ENCODE measurements at places on chromosomes 11 and 22.

DNA sequence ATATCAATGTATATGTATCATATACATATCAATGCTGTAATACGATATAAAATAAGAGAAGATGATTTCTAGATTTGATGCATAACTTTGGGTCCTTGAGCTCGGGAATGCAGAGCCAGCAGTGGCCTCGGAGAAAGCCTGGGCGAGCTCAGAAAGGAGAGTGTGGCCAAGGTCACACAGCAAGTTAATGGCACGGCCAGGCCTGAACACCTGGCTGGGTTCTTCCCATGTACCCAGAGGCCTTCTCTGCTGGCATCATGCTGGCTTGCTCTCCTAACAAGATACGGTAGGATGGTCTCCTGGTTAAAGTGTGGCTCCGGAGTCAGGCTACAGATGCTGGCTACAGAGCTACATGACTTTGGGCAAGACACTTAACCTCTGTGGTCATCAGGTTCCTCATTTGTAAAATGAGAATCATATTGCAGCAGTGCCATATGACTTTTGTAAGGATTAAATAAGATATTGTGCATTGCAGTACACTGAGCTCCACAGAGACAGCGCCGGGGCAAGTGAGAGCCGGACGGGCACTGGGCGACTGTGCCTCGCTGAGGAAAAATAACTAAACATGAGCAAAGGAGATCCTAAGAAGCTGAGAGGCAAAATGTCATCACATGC lies 29.9 kb downstream of the TPST2 start:
- no peak for DNase-seq

GRCh38 chr22:28019881-28020861 lies 101.1 kb upstream of the PITPNB start:
- DNase-seq = peak; percentile 62

- no peak for DNase-seq
Observed at GRCh38 chr11:66220566-66220935, 47.9 kb upstream of the RAB1B start.

DNA sequence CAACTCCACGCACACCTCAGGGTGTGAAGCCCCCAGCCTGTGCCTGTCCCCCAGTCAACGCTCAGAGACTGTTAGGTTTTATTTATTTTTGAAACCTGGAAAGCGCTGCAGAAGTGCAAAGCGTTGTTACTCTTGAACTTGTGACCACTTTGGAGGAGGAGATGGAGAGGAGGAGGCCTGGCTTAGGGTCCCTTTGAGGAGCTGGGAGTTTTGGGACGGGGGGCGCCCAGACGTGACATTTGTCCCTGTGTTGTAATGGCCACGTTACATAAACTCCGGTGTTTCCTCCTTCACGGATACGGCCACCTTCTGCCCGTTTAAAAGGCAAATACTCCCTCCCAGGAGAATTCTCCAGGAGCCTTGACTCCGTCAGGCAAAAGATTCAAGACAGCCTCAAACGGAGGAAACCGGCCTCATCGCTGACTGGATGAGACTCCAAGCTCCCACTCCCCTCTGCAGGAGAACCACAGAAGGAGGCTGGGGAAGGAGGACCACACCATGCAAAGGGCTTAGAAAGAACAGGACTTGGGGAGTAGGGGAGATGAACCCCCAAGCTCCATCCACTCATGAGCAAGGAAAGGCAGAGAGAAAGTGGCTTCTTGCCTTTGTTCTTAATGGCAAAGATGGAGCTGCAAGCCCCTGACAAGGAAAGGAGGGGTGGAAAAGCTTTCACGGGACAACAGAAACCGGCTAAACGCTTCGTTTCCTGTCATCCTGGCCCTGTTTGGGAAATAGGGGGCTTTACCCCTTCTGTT lies 630 bp downstream of the PIK3IP1 start:
- DNase-seq = no peak

DNA sequence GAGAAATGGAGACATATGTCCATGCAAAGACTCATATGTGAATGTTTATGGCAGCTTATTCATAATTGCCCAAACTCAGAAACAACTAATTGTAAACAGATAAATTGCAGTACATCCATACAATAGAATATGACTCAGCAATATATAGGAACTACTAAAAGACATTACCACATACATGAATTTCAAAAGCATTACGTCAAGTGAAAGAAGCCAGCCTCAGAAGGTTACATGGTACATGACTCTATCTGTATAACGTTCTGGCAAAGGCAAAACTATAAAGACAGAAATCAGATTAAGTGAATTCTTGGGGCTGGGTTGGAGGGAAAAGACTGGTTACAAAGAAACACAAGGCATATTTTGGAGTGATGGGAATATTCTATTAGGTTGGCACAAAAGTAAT lies 7.2 kb downstream of the KCTD21 start:
- no peak for DNase-seq

DNA sequence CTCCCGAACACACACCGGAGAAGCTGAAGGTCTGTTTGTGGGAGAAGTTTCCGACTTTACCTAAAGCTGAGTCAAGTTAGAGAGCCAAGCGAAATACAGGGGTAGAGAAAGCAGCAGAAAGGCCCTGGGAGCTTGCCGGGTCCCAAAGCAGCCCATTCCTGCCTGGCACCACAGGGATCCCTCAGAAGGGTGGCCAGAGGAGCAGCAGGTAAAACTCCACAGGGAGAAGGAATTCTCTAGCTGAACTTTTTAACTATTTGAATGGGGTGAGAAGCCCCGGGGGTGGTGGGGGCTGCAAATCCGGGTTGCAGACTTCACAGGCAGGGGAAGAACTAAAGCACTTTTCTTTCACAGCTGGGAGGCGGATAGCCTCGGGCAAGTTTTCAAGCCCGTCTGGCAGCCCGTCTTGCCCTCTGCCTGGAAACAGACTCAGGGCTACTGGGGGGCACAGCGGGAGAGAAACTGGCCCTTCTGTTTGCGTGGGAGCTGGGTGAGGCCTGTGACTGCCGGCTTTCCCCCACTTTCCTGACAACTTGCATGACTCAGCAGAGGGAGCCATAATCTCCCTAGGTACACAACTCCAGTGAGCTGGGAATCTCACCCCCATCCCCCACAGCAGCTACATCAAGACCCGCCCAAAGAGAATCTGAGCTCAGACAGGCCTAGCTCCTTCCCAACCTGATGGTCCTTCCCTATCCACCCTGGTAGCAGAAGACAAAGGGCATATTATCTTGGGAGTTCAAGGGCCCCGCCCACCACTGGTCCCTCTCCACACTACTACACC lies 311.0 kb downstream of the SBF2 start:
- DNase-seq = no peak

- DNase-seq = peak; percentile 93
Observed at GRCh38 chr22:50705219-50705691, 32.6 kb downstream of the SHANK3 start.

GRCh38 chr11:128513915-128514681 lies 73.3 kb downstream of the ETS1 start:
- DNase-seq = no peak

DNA sequence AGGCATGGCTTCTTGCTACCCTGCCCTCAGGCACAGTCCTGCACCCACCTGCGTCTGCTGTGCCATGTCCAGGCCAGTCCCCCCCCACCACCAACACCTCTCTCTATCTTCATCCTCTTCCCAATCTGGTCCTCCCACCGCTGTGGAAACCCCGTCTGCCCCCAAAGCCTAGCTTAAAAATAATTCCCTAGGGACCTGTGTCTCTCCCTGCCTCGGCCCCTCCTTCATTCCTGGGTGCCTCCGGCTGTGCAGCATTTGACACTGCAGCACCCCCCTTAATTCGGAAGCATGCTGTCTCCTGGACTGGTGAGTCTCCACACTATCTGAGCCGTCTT lies 2.5 kb upstream of the ASCL2 start:
- no peak for DNase-seq

GRCh38 chr22:50612528-50613221 lies 12.1 kb downstream of the MAPK8IP2 start:
- no peak for DNase-seq

GRCh38 chr11:128552783-128553661 lies 34.3 kb downstream of the ETS1 start:
- DNase-seq = no peak

DNA sequence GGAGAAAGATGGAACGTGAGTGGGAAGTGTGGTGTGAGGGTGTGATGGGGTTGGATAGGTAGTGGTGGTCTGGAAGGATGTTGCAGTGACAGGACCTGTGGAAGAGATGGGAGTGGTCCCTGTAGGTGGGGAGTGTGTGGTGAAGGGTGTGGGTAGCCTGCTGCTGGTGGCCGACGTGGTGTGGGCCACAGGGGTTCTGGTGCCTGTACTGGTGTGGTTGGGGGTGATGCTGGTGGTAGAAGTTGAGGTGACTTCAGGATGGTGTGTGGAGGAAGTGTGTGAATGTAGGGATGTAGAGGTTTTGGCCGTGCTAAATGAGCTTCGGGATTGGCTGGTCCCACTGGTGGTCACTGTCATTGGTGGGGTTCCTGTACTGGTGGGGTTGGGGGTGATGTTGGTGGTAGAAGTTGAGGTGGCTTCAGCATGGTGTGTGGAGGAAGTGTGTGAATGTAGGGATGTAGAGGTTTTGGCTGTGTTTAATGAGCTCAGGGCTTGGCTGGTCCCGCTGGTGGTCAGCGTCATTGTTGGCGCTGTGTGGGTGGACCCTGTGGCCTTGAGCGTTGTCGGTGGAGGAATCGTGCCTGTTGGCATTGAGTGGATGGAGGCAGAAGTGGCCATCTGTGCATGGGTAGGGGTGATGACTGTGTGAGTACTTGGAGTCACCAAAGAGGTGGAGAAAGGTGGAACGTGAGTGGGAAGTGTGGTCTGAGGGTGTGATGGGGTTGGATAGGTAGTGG lies 19.1 kb downstream of the MUC6 start:
- DNase-seq = no peak

DNA sequence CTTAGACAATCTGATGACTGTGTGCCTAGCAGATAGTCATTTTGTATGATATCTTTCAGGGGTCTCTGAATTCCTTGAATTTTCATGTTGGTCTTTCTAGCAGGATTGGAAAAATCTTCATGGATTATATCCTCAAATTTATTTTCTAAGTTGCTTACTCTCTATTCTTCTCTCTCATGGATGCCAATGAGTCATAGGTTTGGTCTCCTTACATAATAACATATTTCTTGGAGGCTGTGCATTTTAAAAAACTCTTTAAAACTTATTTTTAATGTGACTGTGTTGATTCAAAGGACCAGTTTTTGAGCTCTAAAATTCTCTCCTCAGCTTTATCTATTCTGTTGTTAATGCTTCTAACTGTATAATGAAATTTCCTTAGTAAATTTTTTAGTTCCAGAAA lies 198.7 kb downstream of the AASDHPPT start:
- no peak for DNase-seq

DNA sequence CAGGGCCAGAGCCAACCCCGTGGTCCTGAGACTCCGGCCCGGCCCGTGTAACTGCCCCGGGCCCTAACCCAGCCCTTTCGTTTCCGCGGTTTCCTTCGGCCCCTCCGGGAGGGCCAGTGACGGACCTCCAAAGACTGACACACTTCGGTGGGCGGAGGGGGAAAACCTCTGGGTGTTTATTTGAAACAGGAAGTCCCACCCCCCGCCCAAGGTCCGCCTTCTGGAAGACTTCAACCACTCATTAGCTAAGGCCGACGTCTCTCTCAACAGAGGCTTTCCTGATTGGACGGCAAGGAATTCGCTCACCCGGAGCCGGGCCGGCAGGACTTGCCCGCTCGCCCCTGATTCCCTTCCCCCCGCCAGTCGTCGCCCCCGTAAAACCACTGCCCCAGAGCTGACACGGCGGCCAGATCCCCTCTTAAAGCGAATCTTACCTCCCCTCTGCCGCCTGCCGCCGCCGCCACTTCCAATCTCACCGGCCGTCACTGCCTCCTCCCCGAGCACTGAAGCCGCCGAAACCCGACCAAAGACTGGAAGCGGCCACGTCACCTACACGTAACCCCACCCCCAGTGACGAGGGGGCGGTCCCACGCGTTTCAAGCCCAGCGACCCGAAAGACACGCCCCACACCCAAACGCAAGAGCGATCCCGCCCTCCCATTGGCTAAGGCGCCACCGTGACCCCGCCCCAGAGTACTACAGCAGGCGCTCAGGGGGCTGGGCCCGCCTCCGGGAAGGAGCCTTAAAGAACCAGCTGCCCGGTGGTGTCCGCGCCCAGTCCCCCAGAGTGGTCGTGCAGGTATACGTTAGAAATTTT lies at the start of gene STX5:
TSS of gene STX5 (minus strand) at position 532 of the 816 bp plus-strand sequence. CDS start 808 bp downstream, outside the sequence.
- DNase-seq = peak; percentile 99

DNA sequence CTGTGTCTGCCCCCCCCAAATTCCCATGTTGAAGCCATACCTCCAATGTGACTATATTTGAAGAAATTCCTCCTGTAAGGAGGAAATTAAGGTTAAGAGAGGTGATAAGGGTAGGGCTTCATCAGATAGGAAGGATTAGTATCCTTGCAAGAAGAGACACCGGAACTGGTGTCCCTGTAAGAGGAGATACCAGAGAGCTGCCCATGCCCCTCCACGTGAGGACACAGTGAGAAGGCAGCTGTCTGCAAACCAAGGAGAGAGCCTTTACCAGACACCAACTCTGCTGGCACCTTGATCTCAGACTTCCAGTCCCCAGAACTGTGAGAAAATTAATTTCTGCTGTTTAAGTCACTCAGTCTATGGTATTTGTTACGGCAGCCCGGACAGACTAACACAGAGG lies 109.3 kb downstream of the ARFGAP2 start:
- DNase-seq = no peak

DNA sequence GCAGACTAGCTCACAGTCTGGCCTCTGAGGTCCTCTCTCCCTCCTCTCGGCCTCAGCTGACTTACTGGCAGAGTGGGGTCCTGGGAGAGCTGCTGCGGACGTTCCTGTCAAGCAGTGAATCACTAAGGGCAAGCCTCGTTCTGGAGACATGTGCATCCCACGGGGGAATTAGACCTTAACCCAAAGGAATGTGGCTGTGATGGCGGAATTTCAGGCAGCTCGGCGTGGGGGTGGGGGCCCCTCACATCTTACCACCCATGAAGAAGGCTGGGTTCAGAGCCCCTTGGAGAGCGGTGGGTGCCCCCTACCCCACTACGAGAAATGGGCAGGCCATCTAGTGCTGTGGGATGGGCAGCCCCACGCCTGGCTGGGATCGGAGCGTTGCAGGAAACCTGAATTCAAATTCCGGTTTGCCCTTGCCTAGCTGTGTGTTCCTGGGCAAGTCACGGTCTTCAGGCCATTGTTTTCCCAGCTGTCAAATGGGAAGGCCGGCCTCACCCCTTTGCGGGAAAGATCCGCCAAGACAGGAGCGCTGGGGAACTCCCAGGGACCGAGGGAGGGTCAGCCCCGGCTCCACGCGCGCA lies 554 bp downstream of the LRRC32 start:
- peak; percentile 65 for DNase-seq
